Kasumi-1 (cell line): ENCODE measurements at places on chromosomes 1 and 21.

- DNase-seq = peak; percentile 88
Measured at GRCh38 chr1:160607011-160607671, 27.8 kb upstream of the CD84 start.

GRCh38 chr1:30186586-30186985, 536.8 kb downstream of the MATN1 start:
- DNase-seq = no peak

DNA sequence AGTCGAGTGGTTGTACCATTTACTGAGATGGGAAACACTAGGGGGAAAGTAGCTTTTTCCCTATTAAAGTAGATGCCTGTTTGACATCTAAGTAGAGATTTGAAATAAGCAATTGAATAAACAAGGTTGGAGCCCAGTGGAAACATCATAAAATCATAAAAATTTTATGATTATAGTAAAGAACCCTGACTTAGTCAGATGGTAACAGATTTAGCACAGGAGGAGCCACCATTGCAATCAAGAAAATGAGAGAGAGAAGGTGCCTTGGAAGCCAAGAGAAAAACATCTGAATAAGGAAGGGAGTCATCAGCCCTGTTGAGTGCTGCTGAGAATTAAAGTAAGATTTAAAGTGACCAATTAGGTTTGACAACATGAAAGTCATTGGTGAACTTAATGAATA, 49.8 kb downstream of the SMG7 start:
- no peak for DNase-seq

GRCh38 chr1:201408176-201408833, 9.2 kb upstream of the LAD1 start:
- peak; percentile 52 for DNase-seq

DNA sequence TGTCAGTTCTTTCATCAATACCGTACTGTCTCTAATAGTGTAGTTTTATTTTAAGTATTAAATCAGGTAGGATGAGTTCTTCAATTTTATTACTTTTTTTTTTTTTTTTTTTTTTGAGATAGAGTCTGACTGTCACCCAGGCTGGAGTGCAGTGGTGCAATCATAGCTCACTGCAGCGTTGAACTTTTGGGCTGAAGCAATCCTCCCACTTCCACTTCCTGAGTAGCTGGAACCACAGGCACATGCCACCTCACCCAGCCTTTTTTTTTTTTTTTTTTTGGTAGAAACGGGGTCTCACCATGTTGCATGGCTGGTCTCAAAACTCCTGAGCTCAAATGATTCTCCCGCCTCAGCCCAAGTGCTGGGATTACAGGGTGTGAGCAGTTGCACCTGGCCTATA, 44.3 kb downstream of the INAVA start:
- peak; percentile 92 for DNase-seq

- no peak for DNase-seq
Measured at GRCh38 chr1:217527151-217527550, 103.7 kb downstream of the GPATCH2 start.

DNA sequence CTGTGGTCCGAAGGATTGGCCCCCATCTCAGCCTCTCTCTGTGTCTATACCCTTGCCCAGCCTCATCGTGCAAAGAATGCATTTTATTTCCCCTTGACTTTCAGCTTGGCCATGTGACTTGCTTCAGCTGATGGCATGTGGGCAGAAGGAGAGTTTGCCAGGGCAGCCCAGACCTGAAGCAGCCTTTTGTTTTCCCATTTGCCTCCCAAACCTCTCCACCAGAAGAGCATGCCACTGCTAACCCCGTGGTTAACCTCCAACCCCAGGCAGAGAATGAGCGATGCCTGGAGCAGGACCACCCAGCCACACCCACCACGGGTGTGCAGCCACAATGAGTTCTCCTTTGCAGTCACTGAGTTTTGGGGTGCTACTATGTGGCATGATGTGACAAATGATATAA, 136.4 kb downstream of the SETD4 start:
- DNase-seq = no peak

- DNase-seq = no peak
Measured at GRCh38 chr1:17061486-17061885, 7.7 kb upstream of the SDHB start.

DNA sequence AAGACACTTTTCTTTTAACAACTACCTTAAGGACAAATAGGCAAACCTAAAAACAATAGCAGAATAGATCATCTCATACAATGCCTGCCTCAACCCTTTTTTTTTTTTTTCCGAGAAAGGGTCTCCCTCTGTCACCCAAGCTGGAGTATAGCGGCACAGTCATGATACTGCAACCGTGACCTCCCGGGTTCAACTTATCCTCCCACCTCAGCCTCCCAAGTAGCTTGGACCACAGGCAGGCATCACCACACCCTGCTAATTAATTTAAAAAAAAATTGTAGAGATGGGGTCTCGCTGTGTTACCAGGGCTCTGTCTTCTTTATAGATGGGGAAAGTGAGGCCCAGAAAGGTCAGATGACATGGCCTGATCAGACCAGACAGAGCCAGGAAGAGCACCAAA, 7.9 kb downstream of the SH3BGRL3 start:
- no peak for DNase-seq

DNA sequence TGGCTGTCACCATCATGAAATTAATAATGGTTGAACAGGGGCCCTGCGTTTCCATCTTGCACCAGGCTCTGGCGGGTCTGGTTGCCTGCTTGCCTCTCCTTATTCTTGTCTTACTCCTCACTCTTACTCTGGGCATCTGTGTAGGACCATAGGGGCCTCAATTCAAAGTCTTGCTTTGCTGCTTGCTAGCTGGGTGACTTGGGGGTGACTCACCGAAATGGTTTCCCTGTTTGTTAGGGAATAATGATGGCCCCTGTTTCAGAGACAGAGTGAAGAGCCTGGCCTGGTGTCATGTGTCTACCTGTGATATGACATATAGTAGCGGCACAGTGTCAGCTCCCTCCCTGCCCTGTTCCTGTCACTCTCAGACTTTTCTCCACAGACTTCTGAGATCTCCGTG, 24.6 kb downstream of the KCNC4 start:
- no peak for DNase-seq

DNA sequence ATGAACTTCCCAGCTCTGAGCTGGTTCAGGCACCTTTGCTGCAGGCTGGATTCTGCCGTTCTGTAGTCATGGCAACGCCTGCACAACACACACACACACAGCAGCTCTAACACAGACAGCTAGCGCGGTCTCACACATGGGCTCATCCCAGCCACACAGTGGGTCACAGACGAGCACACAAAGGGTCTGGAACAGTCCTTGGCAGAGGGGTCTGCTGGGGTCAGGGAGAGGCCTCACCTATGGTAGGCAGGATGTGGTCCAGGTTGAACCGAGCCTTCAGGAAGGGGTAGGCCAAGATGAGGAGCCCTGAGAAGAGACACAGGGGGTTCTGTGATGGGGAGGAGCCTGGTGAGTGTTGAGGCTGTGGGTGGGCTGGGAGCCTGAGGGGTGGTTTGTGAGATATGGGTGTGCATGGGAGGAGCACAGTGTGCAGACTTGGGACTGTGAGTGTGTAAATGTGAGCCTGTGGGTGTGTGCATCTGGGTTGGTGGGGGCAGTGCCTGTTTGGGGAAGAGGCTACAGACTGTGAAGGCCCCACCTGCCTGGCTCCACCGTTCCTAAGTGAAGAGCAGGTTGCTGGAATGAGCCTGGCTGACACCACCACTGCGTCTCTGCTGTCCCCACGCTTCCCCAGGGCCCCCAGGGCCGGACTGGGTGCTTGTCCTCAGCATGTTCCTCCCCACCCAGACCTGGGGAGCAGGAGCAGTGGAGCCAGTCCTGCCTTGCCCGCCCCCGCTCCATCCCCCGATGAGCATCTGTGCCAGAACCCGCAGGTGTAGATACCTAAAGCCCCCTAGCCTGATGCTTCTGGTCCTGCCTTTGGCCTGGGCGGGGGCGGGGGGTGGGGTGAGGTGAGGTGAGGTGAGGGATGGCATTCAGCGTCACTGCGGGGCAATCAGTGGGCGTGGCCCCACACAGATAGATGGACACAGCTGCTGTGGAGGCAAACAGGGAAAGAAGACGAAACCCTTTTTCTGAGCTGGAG, 1.5 kb downstream of the KNCN start:
- no peak for DNase-seq

- DNase-seq = no peak
Measured at GRCh38 chr1:23417570-23417969, 7.0 kb downstream of the TCEA3 start.

DNA sequence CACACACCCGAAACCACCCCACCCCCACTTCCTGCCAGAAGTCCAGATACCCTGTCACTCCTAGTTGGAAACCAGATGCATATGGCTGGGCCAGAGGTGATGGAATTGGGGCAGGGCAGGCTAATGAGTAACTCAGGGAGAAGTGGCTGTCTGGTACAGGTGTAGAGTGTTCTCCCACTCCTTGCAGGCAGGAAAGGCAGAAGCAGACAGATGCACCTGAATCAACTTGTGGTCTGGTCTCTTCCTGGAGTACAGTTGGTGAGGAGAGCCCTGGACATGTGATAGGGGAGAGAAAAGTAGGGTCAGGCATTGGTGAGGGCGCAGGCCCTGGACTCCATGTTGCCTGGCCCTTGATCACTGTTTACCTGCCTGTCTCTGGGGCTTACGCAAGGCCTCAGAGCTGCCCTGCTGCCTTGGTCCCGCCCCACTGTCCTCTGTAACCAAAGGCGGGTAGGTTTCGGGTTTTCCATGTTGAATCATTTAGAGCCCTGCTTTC, 2.5 kb downstream of the CGN start:
- DNase-seq = no peak

- DNase-seq = peak; percentile 82
Measured at GRCh38 chr1:161185732-161186311, 8.5 kb upstream of the B4GALT3 start.

- DNase-seq = peak; percentile 33
Measured at GRCh38 chr1:14915356-14916054, 238.0 kb upstream of the TMEM51 start.

- DNase-seq = no peak
Measured at GRCh38 chr21:30116479-30116878, 50.1 kb downstream of the CLDN17 start.

DNA sequence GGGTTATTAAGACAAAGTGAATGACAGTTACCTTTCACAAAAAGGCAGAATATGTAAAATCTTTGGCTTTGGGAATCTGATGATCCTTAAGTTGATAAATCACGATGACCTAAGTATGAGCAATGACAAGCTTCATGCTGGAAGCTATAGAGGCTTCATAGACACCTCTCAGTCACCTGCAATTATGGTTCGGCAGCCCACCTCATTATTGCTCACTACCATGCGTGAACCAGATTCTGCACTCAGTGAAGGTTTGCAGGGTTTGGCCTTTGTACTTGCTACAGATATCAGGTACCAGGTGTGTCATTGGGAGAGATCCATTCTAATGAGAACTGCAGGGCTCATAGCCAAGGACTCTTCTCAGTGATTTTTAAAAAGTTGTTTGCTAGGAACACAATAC, 163.5 kb downstream of the KCTD3 start:
- DNase-seq = no peak

DNA sequence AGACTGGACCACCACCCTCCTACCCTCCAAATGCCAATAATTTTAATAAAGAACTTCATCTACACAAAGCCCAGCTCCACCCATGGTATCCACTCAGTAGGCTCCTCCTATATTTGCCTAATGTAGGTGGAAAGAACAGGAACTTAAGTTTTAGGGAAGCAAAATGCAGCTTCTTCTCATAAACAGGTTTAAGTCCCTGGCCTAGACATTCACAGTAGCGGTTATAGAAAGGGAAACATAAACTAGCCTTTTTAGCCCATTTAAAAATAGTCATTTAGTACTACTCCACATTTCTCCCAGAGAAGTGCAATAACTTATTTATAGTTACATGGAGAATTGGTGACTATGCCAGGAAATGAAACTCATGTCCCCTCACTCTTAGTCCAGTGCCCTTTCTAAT, 56.6 kb upstream of the CPLANE2 start:
- DNase-seq = peak; percentile 74

GRCh38 chr1:108845446-108845845, 11.4 kb downstream of the AKNAD1 start:
- DNase-seq = no peak

DNA sequence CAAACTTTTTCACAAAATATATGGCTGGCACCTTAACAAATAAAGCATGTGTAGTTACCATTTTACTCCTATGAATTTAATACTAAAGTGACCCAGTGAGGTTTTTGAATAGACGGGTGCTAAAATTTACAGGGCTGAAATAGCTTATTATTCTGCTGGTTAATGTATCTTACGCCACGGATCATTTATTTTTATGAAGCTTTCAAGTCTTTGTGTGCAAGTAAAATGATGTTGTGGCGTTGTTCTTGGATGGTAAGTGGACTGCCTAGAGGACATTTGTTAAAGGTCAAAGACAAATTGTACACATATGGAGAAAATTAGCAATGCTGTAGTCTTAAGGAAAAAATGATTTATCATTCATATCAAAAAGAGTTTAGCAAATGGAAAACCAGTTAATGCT, 22.8 kb downstream of the INSL5 start:
- no peak for DNase-seq

GRCh38 chr1:113109908-113110554, 37.0 kb downstream of the LRIG2 start:
- DNase-seq = no peak

GRCh38 chr1:202056644-202057334, 46.4 kb downstream of the ELF3 start:
- no peak for DNase-seq

GRCh38 chr1:110228381-110228780, 18.3 kb downstream of the KCNC4 start:
- no peak for DNase-seq

DNA sequence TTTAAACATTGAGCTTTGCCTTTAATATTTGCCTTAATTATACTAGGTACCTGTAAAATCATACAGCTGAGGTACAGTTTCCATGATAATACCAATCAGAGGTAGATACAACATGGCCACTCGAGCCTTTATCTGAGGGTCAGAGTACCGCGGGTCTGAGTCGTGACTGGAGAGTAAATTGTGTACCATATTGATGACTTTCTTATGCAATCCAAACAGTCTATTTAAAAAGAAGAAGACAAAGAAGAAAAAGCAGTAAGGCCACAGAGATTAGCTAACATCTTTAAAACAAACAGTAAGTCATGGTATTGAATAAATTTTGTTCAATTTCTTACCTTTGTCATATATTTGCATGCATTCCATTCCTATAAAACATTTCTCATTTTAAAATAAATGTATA, 68.1 kb upstream of the ANGPTL3 start:
- no peak for DNase-seq

- no peak for DNase-seq
Measured at GRCh38 chr1:234543442-234544086, 64.6 kb upstream of the TARBP1 start.

- DNase-seq = peak; percentile 2
Measured at GRCh38 chr1:183306317-183307042, 111.7 kb downstream of the NMNAT2 start.

GRCh38 chr1:215055281-215055935, 27.1 kb upstream of the KCNK2 start:
- DNase-seq = no peak
